ENCODE measurements at places on chromosomes 3 and 15. TPM values are rescaled to one million over a fixed set of nuclear protein-coding genes. Genes with fewer than 3 reads are reported as not detected.

Gene XCR1
- total RNA-seq = not detected

Gene PLS1
- 9.7 TPM for total RNA-seq

Gene ZBTB38
- total RNA-seq = 69.1 TPM

Gene SERPINI1
- total RNA-seq = 2.4 TPM

Gene TRIM71
- total RNA-seq = not detected

Gene P3H2
- 40.7 TPM for total RNA-seq

Gene FILIP1L
- total RNA-seq = 0.74 TPM

Gene FAM98B
- total RNA-seq = 10.9 TPM

Gene THSD4
- total RNA-seq = 30.6 TPM

Gene TMEM266
- 0.29 TPM for total RNA-seq

Gene SERINC4
- total RNA-seq = 0.15 TPM

Gene TRIM42
- total RNA-seq = not detected

Gene SNTN
- not detected for total RNA-seq

Gene SENP8
- total RNA-seq = 2.1 TPM

Gene RASL12
- total RNA-seq = 0.17 TPM

Gene IL20RB
- total RNA-seq = 0.99 TPM

Gene ANKRD34C
- not detected for total RNA-seq

All from A549 treated with dexamethasone at 1 μM for 4 hours (cell line).